CD8-positive, alpha-beta memory T cell (primary cell): ENCODE measurements at places on chromosomes 5 and 9.

DNA sequence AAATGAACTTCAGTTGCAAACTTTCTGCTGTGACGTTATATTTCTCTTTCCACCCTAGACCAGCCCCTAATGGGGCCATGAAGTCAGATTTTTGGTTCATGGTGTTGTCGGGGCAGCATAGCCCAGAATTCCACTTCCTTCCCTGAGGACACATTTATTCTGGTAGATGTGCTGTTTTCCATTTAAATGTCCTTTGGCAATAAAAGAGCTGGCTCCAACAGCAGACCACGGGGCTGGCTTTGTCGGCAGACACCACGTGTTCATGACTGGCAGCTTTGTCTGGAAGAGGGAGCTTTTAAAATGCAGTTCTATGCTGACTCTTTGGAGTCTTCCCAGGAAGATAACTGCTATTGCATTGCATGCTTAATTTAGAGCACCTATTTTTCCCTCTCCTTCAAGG, 17.6 kb upstream of the LCP2 start:
- no peak for DNase-seq

DNA sequence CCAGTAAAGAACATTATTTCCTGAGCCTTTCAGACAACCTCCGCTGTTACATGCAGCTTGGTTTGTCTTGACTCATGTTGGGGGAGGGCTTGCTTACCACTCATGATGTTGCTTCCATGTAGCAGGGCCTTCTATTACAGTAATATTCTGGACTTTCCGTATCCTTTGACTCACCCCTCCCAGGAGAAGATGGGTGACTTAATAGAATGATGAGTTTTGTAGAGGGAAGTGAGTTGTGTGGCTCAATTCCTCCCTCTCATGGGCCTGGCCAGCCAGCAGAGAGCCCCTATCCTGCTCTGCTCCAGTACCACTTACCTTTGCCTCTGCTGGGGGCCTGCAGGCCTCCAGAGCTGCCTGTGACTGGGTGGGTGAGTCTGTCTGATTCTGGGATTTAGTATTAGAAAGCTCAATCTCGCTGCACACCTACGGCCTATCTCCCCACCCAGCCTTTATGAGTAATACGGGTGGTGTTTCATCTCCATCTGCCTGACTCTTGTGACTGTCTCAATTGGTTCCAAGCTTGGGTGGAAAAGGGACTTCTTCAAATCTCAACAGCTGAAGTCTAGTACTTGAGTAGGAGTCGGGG, 52.6 kb upstream of the KLF9 start:
- no peak for DNase-seq

DNA sequence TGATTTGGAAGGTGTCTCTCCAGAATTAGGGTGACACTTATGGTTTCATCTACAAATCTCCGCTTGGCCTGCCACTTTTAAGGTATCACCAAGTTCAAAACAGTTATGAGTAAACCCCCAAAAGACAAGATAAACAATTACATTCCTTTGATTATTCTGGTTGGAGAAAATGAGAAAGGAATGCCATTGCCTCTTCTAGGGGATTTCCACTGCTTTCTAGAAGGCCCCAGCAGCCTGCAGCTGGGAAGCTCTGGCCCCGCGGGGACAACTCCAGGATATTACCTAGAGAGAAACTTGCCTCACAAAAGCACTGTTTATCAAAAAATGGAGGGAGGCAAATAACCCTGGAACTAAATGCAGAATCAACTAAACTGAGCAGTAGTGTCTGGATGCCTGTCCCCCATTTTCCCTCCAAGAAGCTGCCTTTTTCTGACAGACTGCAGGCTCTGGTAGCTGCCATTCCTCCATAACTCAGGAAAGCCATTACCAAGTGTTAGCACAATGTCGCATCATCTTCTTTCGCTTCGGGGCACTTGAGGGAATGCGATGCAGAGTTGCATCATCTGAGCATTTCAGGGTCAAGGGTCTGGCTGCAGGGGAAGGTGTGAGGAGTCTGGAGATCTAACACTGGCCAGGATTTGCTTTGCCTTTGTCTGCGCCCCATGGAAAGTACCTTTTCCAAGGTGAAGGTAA, 71.5 kb upstream of the PLPP6 start:
- DNase-seq, result no peak

DNA sequence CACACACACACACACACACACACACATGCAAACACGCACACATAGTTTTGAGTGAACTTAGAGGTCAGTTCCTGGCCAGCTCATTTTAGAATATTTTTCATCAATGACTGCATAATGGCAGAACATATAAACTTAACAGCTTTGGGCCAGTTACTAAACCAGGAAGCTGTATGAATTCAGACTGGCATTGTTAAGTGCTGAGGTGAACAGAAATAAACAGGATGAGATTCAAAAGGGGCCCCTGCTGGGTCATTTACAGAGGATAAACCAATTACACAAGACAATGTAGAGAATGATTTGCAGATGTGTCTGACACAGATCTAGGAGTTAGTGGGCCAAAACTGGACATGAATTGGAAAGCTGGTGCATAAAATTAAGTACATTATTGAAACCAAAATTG, 44.6 kb downstream of the MARCHF11 start:
- no peak for DNase-seq

DNA sequence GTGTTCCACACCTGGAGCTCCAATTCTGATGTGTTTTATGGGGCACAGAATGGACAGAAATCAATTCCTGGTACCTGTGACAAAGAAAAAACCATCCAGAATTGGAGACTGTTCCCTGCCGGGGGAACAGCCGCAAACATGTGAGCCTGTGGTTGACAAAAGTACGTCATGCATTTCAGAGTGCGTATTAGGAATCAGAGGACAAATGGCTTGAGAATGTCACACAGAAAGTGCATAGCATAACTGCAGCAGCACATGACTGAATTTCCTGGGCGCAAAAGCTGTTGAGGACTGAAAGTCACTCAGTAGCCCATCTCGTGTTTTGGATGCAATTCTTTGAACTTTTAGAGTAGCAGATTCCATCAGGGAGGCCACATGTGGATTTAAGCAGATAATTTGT, 85.1 kb downstream of the TRIO start:
- no peak for DNase-seq

GRCh38 chr9:13263511-13263910, 16.0 kb downstream of the MPDZ start:
- no peak for DNase-seq

- DNase-seq, result no peak
Observed at GRCh38 chr9:76725011-76725546, 39.2 kb upstream of the PCA3 start.

DNA sequence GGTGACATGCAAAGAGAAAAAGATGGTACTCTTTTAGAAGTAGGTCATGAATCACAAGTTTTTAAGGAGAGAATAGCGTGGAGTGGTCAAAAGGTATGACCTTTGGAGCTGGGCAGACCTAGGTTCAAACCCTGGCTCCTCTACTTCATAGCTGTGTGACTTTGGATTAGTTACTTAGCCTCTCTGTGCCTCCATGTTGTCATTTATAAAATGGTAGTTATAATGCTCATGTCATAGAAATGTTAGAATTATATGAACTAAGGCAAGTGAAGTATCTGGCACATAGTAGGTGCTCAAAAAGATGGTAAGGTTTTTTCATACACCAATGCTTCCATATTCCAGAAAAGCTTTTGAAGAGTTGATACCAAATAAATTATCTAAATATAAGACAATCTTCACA, 7.3 kb downstream of the F2R start:
- DNase-seq, result no peak

- no peak for DNase-seq
Observed at GRCh38 chr9:134233022-134233421, 68.7 kb upstream of the RNU6ATAC start.

- no peak for DNase-seq
Observed at GRCh38 chr9:32863291-32863690, 80.0 kb downstream of the TMEM215 start.

- DNase-seq, result no peak
Observed at GRCh38 chr5:148906968-148907367, 80.6 kb downstream of the ADRB2 start.

DNA sequence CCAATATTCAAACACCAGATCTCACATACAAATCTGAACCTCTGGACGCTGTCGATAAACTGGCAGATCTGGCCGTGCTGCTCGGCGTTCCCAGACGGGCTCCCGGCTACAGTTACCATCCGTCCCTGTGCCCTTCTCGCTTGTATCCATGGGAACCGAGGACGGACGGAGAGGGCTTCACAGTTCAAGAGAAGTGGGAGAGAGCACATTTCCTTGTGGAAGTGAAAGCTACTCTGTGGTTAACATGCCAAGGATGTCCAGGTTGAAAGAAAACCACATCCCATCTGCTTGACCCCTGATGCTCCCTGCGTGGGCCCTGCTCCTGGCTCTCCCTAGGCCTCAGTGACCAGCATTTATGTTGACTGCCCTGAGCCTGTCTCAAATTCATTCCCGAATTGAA, 6.3 kb upstream of the DBN1 start:
- DNase-seq, result no peak

DNA sequence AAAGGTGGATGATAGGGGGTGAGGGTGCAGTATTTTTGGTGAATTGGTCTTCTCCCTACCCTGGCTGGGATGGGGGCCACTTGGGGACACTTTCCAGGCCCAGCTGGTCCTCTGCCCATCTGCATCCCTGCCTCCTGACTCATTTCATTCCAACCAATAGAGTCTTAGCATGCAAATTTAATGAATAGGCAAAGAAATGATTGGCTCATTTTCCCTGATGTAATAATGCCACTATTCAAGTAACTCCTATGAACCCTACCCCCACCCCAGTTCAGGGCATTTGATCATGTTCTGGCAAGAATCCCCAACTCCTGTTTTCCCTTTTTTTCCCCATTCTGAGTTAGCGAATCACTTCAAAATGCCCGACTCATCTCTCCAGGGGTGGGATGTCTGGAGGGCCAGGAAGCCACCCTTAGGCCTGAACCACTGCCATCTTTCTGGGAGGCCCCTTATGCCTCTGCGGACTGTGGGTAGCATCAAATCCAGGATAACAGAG, 56.7 kb downstream of the PCDH1 start:
- no peak for DNase-seq

DNA sequence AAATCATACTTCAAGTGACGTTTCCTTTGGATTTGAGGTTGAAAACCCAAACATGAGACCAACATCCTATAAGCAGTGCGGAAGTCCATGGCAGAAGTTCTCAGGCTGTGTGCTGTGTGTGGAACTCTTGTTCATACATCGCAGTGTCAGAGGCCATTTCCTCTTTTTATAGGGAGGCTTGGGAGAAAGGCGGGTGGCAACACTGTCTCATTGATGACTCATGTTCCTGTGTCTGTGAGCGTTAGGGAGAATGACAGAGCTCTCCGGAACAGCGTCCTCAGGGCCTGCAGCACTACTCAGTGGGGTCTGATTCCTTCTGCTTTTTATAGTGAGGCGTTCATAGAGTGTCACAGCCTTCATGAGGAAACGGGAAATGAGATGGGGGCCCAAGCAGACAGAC, 98.8 kb upstream of the BASP1 start:
- no peak for DNase-seq

GRCh38 chr5:65481635-65482295, at the start of gene ADAMTS6:
TSS of gene ADAMTS6 (minus strand) at chr5:65481920. CDS start at chr5:65473673, 8,247 bp downstream.
- DNase-seq, result peak; percentile 64

GRCh38 chr5:113202287-113202686, 225.7 kb downstream of the DCP2 start:
- no peak for DNase-seq

DNA sequence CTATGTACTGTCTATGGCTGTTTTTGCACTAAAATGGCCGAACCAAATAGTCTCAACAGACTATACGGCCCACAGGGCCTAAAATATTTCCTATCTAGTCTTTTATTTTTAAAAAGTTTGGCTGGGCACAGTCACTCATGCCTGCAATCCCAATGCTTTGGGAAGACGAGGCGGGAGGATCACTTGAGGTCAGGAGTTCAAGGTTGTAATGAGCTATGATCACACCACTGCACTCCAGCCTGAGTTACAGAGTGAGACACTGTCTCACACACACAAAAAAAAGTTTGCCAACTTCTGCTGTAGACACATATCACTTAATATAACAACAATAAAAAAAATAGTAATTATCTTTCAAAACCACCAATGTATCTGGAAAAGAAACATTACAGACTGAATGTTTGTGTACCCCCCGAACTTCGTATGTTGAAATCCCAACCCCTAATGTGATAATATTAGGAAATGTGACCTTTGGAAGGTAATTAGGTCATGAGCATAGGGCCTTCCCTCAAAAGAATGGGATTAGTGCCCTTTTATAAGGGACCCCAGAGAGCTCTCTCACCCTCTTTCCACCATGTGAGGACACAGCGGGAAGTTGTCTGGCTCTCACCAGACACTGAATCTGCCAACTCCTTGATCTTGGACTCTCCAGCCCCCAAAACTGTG, 53.5 kb upstream of the HK3 start:
- no peak for DNase-seq

- DNase-seq, result no peak
Observed at GRCh38 chr9:114616684-114617520, 5.8 kb downstream of the TMEM268 start.

DNA sequence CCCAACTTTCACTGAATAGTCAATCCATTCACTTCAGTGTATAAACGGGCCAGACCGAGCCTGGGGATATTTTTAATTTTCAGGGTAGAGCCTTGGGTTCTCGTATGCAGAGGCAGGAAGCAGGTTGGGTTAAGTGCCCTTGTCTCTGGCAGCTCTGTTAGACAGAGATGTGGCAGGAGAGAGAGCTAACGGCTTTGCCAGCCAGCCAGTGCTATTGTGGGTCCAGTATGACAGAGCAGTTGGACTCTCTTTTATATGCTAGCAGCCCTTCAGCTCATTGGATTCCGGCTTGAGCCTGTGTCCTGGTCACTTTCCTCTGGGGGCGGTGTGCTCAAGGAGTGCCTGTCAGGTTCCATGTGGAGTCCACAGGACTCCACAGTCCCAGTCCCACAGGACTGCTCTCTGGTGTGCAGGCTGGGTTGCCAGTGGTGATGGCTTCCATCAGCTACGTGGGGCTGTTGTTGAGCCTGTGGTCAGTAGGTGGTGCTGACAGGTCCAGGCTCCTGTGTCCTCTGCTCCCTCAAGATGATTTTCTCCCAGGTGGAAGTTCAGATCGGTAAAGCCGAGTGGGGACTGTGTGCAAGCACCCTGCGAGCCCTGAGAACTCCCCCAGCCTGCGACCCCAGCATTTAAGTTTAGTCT, 14.3 kb downstream of the CLTA start:
- DNase-seq, result no peak

DNA sequence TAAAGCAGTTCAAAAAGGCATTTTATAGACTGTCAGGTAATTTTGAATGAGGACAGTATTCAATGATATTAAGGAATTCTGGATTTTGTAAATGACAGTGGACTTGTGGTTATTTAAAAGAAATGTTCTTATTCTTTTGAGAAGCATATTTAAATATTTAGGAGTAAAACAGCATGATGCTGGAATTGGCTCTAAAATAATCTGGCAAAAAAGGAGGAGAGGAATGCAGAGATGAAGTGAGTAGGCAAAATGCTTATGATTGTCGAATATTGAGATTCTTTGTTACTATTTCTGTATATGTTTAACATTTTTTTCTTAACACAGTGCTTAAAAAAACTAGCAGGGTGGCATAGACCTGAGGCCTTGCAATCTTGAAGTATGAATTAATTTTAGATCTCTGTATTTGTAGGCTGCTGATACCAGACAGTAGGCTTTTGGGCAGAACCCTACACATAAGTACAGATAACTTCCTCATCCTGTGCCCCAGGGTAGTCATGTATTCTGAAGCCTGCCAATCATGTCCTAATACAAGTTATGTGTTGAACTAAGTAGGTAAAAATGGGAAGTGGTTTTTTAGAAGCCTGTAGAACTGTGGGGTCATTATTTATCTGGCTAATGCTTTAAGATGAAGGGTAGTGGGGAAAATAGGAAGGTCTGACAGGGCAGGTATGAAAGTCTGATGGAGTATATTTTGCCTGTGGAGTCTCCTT, 9.4 kb downstream of the CD180 start:
- no peak for DNase-seq

- DNase-seq, result no peak
Observed at GRCh38 chr5:45410304-45410995, 285.7 kb downstream of the HCN1 start.
